Frontal cortex (tissue), 4 donors: ENCODE measurements at places on chromosomes 11 and 22. TPM values are rescaled to one million over a fixed set of nuclear protein-coding genes. Genes with fewer than 3 reads are reported as not detected.

- no peak for DNase-seq
Observed at GRCh38 chr11:59180907-59181306, 9.0 kb downstream of the DTX4 start.

TEX54 gene
- not detected for total RNA-seq

- no peak for DNase-seq
Observed at GRCh38 chr22:49351761-49352227, 475.9 kb downstream of the BRD1 start.

MEN1 gene
- total RNA-seq: 11.8 TPM

- no peak for DNase-seq
Observed at GRCh38 chr11:64862987-64863390, 15.4 kb downstream of the EHD1 start.

ADSL gene
- total RNA-seq: 57.9 TPM

DNA sequence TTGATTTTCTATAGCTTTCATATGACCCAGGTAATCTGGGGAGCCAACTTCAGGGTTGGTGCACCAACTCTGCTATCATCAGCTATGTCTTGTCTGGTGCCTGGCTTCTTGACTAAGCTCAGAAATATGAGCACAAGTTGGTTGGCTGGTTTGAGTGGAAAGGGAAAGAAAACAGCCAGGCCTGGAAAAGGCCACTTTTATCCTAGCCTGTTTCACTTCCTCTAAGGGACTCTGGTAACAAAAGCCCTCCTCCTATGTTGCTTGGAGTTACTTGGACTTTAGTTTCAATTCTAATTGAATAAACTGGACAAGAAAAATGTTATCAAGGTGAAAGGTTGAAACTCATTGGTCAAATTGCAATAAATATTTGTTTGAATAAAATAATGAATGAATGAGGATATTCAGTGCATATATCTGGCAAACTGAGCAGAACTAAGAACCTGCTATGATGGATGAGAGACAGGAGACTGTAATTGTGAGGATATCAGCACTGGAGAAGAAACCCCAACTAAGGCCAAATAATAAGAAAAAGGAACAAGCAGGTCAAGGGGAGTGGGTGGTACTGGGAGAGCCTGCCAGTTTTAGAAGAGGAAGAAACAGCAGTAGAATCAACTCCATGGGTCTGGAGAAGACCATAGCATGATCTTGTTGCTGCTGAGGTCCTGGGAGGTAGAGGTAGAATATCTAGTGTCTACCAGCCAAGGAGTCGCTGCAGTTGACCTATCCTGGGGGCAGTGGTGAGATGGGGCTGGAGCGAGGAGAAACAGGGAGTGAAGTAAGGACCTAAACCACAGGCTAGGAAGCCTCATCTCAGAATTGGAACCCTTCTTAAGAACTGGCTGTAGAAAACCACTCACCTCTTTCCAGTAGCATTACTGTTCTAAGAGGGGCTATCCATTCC lies 8.2 kb downstream of the ROBO4 start:
- DNase-seq: no peak

DNA sequence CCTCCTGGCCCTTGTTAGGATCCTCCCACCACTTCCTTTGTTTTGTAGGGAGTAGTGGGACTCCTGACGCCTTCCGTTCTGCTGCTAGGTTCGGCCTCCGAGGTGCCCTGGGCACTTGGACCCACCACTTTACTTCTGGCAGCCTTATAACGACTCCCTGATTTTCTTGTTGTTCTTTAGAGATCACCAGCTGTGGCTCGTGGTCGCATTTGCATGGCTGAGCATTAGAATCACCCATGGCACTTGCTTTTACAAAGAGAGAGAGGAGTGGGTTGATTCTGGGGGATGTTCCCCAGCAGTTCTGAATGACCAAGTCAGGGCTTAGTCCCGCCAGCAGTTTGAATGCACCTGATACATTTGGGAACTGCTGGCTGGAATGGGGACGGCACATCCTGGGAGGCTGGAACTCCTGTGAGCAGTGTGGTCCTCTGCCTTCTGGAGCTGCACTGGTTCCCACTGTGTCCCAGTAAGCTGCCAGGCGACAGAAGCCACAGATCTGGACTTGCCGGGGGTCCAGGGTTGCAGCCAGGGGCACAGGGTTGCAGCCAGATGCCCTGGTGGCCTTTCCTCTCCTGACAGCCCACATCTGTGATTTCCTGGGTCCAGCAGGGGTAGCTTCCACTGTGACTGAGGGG lies 4.1 kb downstream of the TUB start:
- no peak for DNase-seq

GRCh38 chr11:33930317-33931021 lies 38.6 kb upstream of the LMO2 start:
- peak; percentile 27 for DNase-seq

GRCh38 chr22:27113211-27113635 lies 455.8 kb downstream of the MIAT start:
- DNase-seq: peak; percentile 22

- DNase-seq: no peak
Observed at GRCh38 chr11:84720706-84721402, 906.3 kb downstream of the DLG2 start.

OSBPL5 gene
- total RNA-seq: 28.9 TPM

DNA sequence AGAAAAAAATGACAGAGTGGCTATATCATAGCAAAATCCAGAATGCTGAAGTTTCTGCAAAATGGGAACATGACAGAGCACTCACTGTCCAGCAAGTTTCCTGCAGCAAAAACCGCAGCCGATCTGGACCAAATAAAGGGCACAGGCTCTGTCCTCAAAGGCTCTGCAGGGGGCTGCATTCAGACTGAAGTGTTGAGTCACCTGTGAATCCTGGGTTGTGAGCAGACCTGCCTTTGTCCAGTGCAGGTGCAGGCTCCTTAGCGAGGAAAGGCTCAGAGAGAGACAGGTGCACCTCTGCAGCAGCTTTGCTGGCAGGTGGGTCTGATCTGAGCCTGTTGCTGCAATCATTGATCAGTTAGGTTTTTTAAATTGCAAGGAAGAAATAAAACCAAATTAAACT lies 29.3 kb upstream of the NFAM1 start:
- no peak for DNase-seq

- no peak for DNase-seq
Observed at GRCh38 chr11:339963-340362, 19.3 kb upstream of the IFITM3 start.
